ENCODE measurements at places on chromosomes 5 and 9.

DNA sequence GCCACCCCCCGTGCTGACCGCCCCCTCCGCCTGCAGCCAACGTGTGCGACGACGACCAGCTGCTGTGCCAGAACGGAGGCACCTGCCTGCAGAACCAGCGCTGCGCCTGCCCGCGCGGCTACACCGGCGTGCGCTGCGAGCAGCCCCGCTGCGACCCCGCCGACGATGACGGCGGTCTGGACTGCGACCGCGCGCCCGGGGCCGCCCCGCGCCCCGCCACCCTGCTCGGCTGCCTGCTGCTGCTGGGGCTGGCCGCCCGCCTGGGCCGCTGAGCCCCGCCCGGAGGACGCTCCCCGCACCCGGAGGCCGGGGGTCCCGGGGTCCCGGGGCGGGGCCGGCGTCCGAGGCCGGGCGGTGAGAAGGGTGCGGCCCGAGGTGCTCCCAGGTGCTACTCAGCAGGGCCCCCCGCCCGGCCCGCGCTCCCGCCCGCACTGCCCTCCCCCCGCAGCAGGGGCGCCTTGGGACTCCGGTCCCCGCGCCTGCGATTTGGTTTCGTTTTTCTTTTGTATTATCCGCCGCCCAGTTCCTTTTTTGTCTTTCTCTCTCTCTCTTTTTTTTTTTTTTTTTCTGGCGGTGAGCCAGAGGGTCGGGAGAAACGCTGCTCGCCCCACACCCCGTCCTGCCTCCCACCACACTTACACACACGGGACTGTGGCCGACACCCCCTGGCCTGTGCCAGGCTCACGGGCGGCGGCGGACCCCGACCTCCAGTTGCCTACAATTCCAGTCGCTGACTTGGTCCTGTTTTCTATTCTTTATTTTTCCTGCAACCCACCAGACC is 80.2 kb downstream of the NTNG2 start:
- DNase-seq = no peak

DNA sequence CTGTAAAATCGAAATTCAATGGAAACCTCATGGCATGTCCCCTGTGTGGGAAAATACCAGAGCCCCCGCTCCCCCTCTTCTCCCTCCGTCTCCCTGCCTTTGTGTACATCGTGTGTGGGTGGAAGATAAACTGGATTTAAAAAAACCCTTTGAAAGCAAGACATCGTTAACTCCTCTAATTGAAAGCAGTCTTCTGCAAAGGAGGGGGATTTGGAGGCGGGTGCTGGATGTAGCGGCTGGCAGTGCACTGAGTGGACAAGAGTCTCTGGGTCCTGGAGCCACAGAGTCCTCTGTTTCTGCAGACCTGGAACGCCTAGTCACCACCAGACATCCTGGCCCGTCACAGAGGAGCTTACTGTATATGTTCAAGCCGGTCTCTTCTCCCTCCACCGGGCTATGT is 169.4 kb downstream of the PAPPA start:
- DNase-seq = no peak

DNA sequence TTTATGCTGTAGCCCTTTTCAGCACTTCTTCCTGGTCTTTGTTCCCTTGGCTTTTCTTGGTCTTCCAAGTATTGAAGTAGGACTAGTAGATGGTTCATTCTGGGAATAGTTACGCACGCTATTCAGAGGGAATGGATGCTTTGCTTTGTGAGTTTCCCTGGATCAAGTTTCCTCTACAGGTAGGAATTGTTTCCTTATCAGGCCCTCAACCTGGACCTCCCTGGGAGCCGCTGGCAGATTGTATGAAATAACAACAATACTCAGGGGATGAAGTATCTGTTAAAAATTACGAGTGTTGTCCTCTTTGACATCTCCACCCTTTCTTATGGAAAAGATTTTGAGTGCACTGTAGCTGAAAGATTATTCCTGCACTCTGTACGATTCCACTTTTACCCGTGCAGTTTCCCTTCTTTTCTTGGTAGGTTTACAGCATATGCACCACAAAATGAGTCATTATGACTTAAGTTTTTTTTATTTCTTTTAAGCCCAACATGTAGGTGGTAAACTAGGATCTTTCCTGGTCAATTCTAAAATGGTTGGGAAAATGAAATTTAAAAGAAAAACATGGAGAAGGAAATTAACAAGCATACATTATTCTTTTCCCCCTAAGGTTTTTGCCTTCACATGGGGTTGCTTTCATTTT is 57.9 kb downstream of the ARHGAP26 start:
- DNase-seq = no peak

- no peak for DNase-seq
Measured at GRCh38 chr5:119257613-119258012, 98.2 kb upstream of the TNFAIP8 start.
